ENCODE measurements at places on chromosomes 1 and 21.

DNA sequence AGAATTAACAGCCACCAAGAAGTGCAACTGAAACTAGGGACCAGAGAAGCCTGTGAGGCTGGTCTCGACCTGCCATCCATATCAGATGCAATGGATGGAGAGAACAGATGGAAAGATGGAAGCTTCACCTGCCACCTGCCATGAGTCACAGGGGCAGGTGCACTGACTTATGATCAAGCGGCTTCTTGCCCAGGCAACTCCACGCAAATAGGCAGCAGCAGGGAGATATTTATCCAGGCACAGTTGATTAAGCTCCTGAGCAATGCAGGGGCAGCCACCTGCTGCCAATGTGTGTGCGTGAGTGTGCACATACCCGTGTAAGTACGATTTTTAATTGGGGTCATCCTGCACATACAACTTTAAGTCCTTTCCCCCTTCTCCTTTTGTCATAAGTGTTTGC, 174.2 kb downstream of the PTPRU start:
- DNase-seq: no peak

GRCh38 chr1:67952071-67952470, 98.4 kb downstream of the DIRAS3 start:
- DNase-seq: no peak

DNA sequence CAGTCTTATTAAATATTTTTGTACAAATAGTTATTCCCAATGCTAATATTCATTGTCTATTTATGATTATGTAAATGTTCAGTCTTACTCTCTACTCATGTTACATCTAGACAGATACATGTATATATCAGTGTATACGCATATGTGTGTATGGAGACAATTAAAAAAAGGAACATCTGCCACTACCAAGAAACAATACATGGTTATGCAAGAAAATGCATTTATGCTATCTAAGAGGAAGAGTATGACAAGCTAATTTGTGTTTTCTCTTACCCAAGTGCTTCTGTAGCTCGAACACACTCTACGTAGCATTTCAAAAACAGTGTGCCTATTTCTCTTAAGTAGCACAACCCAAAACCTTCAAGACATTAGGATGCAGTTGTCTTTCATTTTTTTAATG, 6.1 kb upstream of the RLF start:
- no peak for DNase-seq

DNA sequence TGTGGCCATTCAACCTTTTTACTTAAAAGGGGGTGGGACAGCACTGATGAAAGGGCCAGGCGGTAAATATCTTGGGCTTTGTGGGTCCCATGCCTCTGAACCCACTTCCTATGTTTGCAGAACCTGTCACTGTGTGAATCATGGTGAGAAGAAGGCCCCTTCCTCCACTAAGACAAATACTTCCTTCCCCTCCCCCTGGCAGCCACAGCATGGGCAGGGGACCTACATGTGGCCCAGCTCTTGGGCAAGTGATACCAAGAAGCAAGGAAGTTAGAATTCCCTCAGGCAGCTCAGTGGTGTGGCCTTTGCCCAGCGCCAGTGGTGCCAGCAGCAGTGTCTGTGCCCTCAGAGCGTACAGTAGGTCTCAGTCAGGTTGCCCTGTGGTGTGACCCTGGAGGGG, 168.6 kb downstream of the TRIM33 start:
- no peak for DNase-seq

- no peak for DNase-seq
Observed at GRCh38 chr1:215601276-215601675, 34.2 kb downstream of the KCTD3 start.

DNA sequence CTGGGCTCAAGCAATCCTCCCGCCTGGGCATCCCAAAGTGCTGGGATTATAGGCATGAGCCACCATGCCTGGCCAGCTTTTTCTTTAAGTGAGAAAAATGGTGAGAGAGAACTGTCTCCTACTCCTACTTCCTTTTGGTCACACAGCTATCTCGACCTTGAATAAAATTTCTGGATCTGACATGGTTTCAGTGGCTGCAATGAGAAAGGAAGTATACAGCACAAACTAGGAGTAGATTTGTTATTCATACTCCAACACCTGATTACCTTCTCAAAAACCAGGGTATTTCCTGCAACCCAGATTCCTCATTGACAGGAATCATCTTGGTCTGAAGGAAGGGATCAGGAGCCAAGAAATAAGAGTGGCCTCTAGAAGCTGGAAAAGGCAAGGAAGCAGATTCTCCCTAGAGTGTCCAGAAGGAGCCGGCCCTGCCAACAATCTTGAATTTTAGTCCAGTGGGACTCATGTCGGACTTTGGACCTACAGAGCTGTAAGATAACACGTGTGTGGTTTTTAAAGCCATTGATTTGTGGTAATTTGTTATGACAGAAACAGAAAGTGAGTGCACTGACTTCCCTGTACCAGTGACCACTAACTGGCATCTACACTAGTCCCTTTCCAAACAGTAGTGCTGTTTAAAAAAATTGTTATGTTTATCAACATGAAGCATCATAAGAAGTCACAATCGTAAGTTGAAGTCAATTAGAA, 516.6 kb downstream of the SMYD3 start:
- DNase-seq: no peak

DNA sequence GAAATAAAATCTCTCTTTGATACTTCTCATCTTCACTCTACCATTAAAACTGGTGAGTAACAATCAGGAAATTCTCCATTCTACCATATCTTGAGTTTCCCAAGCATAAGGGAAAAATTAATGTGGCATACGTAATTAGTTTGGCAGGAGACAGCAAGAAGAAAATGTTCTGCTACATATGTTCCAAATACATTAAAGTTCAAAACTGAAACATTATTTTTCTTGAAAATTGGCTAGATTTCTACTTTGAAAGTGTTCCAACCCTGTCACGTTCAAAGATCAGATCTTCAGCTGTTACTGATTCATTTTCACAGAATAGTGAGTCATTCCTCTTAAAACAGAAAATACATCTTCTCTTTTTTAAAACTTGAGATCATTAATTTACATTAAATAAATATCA, 48.5 kb downstream of the PIGK start:
- DNase-seq: no peak

DNA sequence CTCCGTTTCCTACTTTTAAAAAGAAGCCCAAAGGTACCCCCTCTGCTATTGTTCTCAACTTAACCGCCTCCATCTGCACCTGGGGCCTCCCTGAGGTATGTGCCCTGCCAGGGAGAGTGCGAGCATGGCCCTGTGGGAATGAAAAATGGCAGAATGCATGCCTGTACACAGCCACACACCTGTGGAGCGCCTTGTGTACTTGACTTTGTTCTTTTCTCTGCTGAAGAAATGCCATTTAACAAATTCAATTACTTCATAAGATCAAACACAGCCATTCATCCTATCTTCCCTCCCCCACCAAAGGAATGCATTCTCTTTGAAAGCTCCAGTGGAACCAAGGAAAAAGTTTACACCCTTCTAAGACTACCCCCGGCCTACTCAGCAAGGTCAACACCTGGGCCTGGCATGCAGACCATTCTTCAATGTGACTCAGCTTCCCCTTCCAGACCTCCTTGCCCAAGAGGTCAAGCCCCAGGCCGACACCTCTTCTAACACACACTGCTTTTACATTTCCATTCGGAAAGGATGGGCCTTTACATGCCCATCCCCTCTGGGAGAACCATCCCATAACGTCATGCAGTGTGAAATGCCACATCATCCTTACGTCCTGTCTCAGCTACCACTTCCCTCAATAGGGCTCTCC, 123.7 kb downstream of the SMYD2 start:
- DNase-seq: no peak

- DNase-seq: no peak
Observed at GRCh38 chr1:70475023-70475422, 64.0 kb downstream of the CTH start.
